ENCODE measurements at places on chromosomes 5 and 9. TPM values are rescaled to one million over a fixed set of nuclear protein-coding genes. Genes with fewer than 3 reads are reported as not detected.

Gene CDX1
- total RNA-seq = not detected

Gene RPS14
- total RNA-seq = 2,328 TPM

Gene TUT7
- 49.6 TPM for total RNA-seq

DNA sequence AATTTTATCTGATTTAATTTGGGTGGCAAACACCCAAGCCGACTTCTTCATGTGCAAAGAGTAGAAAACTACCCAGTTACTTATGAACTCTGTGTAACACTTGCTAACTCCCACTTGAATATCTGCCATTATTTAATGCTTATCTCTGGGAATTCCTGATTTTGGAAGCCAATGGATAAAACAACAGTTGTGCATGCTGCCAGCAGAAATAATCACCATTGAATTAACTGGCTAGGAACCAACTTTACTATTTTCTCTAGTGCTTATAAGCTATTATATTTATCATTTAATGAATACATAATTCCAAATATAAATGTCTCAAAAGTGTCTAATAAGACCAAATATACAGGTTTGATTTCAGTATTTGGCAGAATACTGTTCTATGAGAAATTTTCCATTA lies 85.7 kb downstream of the IZUMO3 start:
- H3K27me3 ChIP-seq = no peaks in the 10 kb centered on the region
- H3K4me3 ChIP-seq = no peak overlapping the region
- H3K36me3 ChIP-seq = no peaks in the 10 kb centered on the region
- H3K27ac ChIP-seq = no peak overlapping the region
- no peaks in the 10 kb centered on the region for H3K4me1 ChIP-seq

Gene SOWAHA
- total RNA-seq = 1.2 TPM

GRCh38 chr5:74499256-74500050 lies 141.1 kb downstream of the ENC1 start:
- no peak for DNase-seq
- no peak overlapping the region for H3K27ac ChIP-seq
- no peaks in the 10 kb centered on the region for H3K27me3 ChIP-seq
- H3K36me3 ChIP-seq = no peaks in the 10 kb centered on the region
- H3K4me3 ChIP-seq = no peak overlapping the region

DNA sequence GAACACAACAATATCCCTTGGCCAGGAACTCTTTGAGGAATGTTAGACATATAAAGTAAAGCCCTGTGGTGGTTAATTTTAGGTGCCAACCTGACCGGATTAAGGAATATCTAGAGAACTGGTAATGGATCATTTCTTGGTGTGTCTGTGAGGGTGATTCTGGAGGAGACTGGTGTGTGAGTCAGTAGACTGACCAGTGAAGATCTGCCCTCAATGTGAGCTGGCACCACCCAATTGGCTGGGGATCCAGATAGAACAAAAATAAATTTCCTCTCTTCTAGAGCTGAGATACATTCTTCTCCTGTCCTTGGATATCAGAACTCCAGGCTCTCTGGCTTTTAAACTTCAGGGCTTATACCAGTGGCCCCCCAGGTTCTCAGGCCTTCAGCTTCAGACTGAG lies 56.2 kb upstream of the TNPO1 start:
- H3K4me1 ChIP-seq = no peaks in the 10 kb centered on the region
- H3K4me3 ChIP-seq = no peak overlapping the region
- no peaks in the 10 kb centered on the region for H3K27me3 ChIP-seq
- H3K27ac ChIP-seq = no peak overlapping the region
- H3K36me3 ChIP-seq = no peaks in the 10 kb centered on the region
- DNase-seq = no peak

- no peaks in the 10 kb centered on the region for H3K27me3 ChIP-seq
- DNase-seq = no peak
- H3K27ac ChIP-seq = no peak overlapping the region
- H3K4me3 ChIP-seq = no peak overlapping the region
- no peaks in the 10 kb centered on the region for H3K4me1 ChIP-seq
These were observed 59.9 kb downstream of the HOMER1 start for GRCh38 chr5:79454043-79454442.

Data from tibial nerve (tissue), 4 donors.